ENCODE measurements at places on chromosomes 13 and 19.

GRCh38 chr13:79519255-79519654 is 38.3 kb downstream of the NDFIP2 start:
- no peak for DNase-seq

DNA sequence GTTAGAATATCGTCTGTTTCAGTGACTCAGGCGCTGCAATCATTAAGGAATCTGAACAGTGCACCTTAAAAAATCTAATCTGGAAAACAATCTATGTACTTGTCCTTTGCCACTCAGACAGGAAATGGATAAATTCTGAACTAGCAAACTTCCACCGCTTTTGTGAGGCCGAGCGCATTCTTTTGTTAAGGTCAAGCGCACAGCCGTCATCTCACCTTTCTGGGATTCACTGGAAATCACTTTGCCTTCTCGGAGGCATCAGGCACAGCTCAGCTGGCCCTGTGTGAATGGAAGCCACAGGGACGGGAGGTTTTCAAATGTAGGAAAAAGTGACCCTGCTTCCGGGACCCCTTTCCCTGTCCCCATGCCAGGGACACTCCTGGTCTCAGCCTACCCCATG is 28.2 kb upstream of the SPACA7 start:
- no peak for DNase-seq

DNA sequence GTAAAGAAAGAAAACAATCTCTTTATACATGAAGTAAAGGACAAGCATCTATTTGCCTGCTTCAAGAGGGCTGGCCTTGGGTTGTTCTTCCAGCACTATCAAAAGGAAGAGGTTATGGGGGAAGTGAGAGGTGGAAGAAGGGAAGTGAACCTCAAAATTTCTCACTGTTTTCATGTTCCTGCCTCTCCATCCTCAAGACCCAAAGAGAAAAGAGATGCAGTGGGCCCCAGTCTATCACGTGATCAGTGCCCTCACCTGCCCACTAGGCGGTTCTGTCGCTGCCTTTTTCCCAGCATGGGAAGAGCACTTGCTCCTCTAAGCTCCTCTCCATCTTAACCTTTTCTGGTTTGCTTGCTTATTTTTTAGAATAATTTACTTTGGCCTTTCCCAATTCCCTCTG is 6.2 kb upstream of the USP12 start:
- DNase-seq = no peak

DNA sequence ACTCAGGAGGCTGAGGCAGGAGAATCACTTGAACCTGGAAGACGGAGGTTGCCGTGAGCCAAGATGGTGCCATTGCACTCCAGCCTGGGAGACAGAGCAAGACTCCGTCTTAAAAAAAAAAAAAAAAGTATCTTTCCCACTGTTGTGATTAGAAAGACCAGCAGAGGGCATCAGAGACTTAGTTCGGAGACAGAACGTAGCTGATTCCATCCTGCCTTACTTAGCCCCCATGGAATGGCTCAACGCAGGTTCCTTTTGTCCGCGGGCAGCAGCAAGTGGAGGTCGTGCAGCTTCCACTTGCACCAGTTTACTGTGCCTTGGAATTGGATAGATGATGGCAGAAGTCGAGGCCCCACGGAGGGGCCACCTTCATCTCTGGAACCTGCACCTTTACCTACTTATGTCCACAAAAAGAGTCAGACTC is 8.1 kb downstream of the TIMM29 start:
- no peak for DNase-seq

GRCh38 chr19:929203-929890 is 3.5 kb downstream of the ARID3A start:
- DNase-seq = no peak

DNA sequence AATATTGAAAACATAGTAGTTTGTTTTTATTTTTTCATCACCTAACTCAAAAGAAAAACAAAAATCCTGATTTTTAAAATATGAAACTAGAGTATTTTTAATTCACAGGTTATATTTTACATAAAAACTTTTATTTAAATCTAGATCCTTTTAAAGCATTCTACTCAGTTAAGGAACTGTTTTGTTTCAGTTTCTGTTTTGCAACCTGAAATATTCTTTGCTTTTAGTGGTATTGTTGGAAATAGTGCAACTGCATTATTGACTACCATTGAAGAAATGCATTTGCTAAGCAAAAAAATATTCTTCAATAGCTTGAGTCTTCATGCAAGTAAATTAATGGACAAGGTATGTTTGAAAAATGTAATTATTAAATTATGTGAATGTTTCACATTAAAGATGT is 43.8 kb downstream of the COG6 start:
- DNase-seq = no peak

DNA sequence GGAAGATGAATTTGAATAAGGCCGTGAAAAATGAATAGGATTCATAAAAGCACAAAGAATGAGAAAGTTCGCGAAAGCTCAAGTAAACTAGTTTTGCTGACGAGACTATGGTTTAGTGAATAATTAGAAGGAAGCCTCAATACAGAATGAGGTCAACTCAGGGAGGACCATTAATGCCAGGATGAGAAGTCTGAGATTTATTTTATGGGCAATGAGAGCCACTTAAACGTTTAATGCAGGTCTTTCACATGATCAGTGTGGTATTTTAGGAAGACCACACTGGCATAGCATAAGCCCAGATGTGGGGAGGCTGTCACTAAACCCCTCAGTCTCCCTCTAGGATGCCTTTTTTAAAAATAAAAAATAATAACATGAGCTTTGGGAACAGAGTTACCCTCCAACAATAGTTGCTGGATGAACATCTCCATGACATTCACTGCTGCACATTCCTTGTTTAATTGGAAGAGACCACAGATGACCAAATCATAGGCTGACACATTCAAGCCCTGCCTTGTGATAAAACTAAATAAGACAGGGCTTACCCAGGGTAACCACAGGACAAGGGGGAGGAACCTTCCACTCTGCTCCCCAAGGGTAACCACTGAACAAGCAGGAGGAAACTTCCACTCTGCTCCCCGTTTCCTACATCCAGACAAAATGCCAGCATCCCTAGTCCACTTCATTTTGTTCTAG is 43.6 kb upstream of the LSM14A start:
- DNase-seq = no peak
